ENCODE measurements at places on chromosomes 1 and 21.

DNA sequence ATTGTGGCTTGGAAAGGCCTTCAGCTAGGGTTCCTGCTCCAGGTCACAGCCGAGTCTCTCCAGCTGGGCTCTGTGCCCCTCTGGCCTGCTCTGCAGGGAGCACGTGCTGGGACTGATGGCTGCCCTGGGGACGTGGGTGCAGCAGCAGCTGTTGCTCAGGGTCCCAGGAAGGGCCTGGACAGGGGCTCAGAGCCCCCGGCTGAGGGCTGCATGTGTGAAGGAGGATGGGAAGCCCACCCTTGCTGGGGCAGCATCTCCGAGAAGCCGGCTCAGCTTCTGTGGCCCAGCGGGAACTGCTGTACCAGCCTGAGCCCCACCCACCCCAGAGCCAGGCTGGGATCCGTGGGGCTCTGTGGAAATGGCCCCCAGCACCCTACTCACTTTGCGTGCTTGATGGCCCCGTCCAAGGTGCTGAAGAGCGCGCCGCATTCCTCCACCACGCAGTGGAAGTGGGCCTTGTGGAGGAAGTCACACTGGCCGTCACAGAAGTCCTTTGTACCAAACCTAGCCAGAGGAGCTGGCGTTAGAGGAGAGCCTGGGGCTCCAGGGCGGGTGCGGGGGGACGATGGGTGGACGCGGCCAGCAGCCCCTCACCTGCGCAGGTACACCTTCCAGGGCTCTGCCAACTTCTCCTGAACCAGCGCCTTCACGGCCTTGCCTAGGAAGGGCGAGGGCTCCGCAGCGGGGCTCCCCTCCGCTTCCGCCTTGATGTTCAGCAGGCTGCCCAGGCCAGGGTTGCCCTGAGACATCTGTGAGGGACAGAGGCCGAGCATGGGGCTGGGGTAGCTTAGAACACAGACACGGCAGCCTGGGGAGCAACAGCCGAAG is 147.5 kb downstream of the CASZ1 start:
- DNase-seq = no peak

- DNase-seq = no peak
Observed at GRCh38 chr1:226654046-226654667, 84.9 kb downstream of the ITPKB start.

GRCh38 chr1:9610548-9610947 is 21.8 kb downstream of the TMEM201 start:
- DNase-seq = no peak

GRCh38 chr1:50970931-50971582 is 1.0 kb downstream of the CDKN2C start:
- no peak for DNase-seq

- no peak for DNase-seq
Observed at GRCh38 chr21:31136891-31137290, 98.6 kb upstream of the KRTAP19-8 start.

DNA sequence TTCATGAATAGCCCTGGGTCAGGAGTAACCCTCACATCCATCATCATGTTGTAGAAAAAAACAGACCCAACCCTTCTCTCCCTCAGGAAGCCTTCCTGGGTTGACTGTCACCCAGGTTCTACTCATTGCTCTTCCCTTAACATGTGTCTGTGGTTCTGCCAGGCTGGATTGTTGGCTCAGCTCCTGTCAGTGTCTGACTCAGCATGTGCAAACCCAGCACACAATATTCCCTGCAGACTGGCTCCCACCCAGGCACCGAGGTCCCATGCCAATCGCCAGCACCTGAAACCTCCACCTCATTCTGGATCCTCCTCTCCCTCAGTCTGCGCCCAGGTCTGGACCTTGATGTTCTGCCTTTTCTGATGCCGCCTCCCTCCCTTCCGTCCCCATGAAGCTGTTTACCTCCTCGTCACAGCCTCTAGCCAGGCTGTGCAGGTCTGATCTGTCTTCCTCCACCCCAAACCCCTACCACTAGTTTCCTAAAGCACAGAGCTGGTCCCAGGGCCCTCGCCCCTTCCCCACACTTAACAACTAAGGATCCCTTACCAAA is 4.3 kb upstream of the S100A8 start:
- no peak for DNase-seq

All from esophagus squamous epithelium (tissue), 5 donors.